ENCODE measurements at places on chromosomes 5 and 9.

DNA sequence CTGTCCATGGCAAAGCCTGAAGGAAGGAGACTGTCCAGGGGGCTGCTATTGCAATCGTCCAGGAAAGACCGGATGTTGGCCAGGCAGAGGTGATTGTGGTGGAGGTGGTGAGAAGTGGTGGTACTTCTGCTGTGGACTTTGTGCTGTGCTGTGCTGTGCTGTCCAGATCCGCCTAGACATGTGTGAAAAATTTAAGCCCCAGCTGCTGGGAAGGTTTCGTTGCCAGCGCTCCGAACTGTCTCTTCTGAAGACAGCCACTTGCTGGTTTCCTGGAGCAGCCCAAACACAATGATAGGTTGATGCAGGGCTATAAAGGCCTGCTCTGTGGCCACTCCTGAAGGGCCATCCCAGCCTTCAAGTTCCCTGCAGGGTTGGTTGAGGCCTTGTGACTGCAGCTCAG is 223.0 kb upstream of the MPDZ start:
- DNase-seq, result no peak

- DNase-seq, result no peak
Observed at GRCh38 chr9:18393340-18394130, 80.4 kb upstream of the ADAMTSL1 start.

- DNase-seq, result no peak
Observed at GRCh38 chr5:16674750-16675149, 58.0 kb upstream of the RETREG1 start.

DNA sequence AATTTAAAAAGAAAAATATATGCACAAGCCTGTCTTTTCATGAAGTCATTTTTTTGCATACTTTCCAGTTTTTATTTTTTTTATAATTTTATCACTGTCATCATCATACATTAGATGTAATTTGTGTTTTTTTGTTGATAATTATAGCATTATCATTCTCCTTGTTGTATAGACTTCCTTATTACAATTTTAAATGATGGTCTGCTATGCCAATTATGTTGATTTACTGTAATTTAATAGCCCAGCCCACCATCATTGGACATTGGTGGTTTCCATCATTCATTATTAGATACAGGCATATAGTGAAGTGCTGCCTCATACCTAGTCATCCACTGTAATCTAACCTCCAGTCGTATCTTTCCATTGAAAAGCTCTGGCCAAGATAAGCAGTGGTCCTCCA is 3.8 kb upstream of the TJP2 start:
- no peak for DNase-seq

GRCh38 chr5:77957-78804 is 13.8 kb upstream of the PLEKHG4B start:
- peak; percentile 56 for DNase-seq

GRCh38 chr5:35016174-35017051 is 31.3 kb downstream of the AGXT2 start:
- DNase-seq, result no peak
